Activated naive CD4-positive, alpha-beta T cell treated with anti-CD3 and anti-CD28 coated beads, Interleukin-2, amount 50 U/mL, for 72 hours (primary cell): ENCODE measurements at places on chromosomes 6 and 20. TPM values are rescaled to one million over a fixed set of nuclear protein-coding genes. Genes with fewer than 3 reads are reported as not detected.

Gene SIRPA
- not detected for total RNA-seq

Gene TGM3
- total RNA-seq, result not detected

Gene WDR27
- 28.9 TPM for total RNA-seq

Gene NMBR
- total RNA-seq, result not detected

Gene MOG
- total RNA-seq, result not detected

Gene TMEM74B
- 8.3 TPM for total RNA-seq

Gene ANKRD66
- not detected for total RNA-seq

Gene ETV7
- total RNA-seq, result 2.0 TPM

Gene REV3L
- 27.0 TPM for total RNA-seq

Gene TRIM10
- not detected for total RNA-seq

Gene SPEF1
- not detected for total RNA-seq

Gene LGSN
- not detected for total RNA-seq

Gene TINAG
- total RNA-seq, result not detected

Gene ASF1A
- total RNA-seq, result 14.2 TPM

Gene WFDC10B
- not detected for total RNA-seq

Gene RIPPLY2
- not detected for total RNA-seq

Gene EGFL8
- 13.4 TPM for total RNA-seq

Gene COL9A1
- total RNA-seq, result not detected

Gene BTN1A1
- total RNA-seq, result not detected

Gene SIGLEC1
- not detected for total RNA-seq

Gene SYCP2
- 0.84 TPM for total RNA-seq

Gene RIMS1
- total RNA-seq, result not detected

Gene BPIFB2
- not detected for total RNA-seq
